Jurkat, Clone E6-1 (cell line): ENCODE measurements at places on chromosomes 16 and 17.

DNA sequence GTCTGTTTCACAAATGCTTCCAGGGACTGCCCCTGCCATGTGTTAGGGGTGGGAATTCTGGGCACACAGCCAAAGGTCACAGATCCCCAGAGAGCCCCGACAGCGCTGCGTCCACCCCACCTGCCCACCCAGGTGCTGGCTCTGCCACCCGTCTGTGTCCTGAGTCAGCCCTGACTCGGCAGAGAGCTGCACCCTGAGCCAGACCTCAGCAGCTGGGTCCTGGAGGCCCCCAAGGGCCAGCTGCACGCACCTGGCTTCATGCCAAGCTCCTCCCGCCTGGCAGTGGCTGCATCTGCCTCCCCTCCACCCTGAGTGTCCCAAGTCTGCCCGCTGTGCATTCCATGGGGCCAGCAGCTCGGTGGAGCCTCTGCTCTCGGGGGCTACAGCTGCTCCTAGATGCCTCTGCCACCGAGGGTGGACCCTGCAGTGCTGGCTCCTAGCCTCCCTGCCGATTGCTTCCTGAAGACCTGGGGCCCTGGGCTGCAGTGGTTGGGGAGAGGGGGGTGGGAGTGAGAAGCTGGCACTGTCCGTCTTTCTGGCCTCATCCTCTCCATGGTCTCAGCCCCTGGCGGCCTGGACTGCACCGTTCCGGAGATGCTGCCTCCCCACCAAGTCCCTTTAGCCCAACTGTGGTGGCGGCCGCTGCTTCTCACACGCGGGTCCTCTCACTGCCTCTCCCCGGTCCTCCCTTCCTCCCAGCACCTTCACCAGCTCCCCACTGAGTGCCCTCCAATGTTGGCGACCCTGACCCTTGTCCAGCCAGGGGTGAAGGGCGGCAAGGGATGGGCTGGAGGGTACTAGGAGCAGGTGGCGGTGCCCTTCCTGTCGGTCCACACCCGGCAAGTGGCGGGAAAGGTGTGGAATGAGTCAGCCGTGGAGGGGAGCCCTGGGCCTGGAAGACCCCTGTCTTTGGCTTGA lies 3.0 kb downstream of the SECTM1 start:
- DNase-seq, result no peak

DNA sequence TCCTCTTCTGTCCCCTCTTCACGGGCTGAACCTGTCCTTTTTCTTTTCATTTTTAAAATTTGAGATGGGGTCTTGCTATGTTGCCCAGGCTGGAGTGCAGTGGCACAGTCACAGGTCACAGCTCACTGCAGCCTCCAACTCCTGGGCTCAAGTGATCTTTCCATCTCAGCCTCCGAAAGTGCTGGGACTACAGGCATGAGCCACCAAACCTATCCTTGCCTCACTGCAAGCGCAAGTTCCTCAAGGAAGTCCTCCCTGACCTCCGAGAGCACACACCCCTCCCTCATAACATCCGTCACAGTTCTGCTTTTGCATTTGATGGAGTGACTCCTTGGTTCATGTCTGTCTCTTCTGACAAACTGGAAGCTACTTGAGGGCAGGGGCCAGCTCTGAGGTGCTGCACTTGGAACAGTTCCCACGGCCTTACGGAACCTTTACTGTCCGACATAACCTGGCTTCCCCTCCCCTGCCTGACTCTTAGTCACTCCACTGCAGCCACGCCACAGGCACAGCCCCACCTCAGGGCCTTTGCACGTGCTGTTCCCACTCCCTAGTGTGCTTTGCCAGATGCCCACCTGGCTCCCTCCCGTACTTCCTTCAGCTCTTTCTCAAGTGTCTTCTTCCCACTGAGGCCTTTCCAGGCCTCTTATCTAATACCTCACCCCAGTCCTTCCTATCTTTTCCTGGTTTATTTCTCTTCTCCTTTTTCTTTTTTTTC lies 4.4 kb downstream of the TBX6 start:
- DNase-seq, result no peak

DNA sequence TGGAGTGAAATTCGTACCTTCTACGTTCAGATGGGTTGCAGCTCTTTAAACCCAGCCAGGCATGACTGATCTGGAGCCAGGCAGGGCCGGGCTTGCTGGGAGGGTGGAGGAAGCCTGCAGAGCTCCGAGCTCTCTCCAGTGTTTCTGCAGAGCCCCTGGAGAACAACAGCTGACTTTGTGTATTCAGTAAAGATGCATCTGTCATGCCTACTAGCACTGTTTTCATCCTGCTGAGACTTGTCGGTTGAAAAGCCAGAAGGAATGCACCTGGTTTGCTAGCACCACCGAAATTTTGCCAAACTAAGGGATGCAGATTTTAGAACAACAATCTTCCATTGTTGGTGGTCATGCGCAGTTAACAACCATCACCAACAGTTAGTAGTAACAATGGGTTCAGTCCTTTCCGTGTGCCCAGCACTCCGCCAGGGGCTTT lies 22.4 kb upstream of the SCNN1B start:
- DNase-seq, result no peak

DNA sequence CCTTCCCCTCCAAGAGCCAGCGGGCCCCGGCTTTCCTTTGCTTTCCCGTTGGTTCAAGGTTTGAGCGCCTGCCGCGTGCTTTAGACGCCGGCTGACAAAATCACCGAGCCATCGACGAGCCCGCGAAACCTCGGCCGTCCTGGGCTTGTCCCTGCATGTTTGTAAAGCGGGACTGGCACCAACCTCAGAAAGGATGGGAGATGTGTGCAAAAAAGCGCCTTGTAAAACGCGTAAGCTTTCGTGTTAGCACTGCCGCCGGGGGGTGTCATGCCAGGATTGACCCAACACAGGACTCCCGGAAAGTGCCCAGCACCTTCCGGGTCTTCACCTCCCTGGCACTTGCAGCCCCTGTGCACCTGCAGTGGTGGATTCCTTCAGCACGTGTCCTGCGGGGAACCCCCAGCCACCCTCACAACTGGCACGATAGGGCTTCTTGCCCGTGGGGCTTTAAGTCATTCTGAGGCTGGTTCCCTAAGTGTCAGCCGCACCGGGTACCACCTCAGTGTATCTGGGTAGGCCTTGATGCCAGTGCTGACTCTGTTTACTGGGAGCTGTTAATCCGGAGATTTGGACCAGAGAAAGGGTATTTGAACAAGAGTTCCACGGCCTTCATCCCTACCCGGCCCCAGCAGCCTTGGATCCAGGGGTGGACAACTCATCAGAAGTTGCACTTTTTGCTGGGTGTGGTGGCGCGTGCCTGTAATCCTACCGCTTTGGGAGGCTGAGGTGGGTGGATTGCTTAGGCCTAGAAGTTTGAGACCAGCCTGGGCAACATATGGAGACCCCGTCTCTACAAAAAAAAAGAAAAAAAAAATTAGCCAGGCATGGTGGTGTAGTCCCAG lies 817 bp downstream of the NDUFAF8 start:
- DNase-seq, result no peak

GRCh38 chr17:45740553-45741330 lies 43.4 kb upstream of the CRHR1 start:
- peak; percentile 34 for DNase-seq

GRCh38 chr17:19411631-19412030 lies 599 bp downstream of the RNF112 start:
- no peak for DNase-seq

DNA sequence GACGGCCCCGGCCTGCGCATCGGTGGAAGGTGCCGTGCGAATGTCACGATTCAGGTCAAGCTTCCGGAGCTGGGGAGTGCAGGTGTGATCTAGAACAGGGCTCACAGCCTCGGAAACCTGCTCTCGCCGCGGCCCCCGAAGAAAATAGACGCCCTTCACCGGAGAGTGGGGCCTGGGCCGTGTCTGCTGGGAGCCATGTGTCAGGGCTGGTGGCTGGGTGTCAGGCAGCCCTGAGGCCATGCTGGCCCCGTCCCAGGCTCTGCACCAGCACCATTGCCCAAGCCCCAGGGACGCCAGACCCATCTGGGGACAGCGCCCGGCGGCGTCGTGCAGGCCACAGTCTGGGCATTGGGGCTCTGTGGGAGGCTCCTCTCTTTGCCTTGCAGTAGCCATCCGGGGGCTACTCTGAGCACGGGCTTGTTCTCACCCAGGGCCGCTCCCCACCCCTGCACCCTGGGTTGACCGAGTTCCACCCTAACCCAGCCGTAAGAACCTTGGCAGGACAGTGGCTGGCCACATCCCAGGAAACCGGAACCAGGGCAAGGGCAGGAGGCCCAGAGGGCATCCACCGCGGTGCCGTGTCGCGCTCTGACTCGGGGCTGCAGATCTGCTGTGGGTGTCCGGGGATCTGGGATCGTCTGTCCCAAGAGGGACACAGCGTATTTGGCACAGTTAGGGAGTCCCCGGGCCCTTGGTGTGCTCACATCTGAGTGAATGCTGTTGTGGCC lies 5.3 kb upstream of the NUDT16L1 start:
- no peak for DNase-seq

DNA sequence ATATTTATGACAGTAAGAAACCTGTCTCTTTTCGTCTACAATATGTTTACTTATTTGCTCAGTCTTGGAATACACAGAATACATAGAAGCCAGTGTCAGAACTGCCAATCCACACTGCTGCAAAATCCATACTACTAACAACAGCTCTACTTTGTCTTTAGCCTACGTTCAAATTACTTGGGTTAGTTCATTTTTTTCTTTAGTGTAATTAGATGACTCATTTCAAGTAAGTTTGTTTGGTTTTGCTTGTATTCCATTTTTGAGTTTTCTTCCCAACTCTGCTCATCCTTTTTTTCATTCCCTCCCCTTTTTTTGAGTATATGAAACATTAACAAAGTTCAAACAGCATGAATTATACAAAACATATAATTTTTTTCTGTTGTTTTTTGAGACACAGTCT lies 16.9 kb downstream of the CMC2 start:
- DNase-seq, result no peak

- DNase-seq, result no peak
Measured at GRCh38 chr17:81838753-81839255, 4.0 kb upstream of the PPP1R27 start.

DNA sequence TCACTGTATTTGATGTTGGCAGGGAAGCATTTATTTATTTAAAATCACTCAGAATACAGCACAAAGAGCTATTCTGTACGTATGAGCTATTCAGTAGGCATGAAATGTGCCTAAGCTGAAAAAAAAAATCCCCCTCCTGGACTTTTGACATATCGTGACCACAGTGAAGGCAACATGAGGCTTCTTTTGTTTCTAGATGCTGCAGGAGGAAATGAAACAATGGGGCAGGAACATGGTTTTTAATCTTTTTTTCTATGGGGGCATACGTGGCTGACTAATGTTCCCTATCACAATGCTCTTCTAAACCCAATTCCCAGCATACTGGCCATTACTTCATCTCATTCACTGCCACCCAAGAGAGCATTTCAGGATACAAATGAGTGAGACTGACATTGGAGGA lies 191.0 kb upstream of the PMFBP1 start:
- no peak for DNase-seq

- DNase-seq, result no peak
Measured at GRCh38 chr17:52143542-52143941, 15.0 kb downstream of the CA10 start.

- no peak for DNase-seq
Measured at GRCh38 chr17:45437465-45438283, 5.0 kb upstream of the ARHGAP27 start.

GRCh38 chr17:73156887-73157520 lies 7.8 kb upstream of the SSTR2 start:
- no peak for DNase-seq

DNA sequence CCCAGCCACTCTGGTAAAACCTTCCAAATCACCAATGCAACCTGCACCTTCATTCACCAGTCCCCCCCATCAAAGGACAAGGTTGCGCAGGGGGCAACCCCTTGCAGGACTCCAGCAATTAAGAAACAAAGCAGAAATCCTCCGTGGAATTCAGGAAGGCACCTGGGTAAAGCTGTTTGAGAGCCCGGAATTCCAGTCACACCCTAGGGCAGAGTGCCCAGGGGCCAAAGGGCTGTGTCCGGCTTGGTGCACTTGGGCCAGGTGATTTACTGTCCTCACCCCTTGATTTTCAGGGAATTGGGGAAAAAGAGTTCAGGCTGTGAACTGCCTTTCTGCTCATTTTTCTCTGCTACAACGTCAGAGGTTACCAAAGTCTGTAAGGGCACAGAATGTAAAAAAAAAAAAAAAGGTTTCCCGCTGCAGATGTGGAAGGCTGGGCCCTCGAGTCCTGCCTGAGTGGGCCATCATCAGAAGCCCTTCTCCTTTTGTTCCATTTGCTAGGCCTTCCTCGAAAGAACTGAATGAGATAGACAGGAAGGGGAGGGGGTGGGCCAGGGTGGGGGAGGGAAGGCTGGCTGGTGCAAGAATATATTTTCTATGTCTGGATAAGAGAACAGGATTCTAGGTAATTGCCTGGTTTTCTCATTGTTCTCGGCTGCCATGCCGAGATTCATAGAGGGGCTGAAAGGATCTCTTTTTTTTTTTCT lies 266.5 kb upstream of the PSMD7 start:
- no peak for DNase-seq

DNA sequence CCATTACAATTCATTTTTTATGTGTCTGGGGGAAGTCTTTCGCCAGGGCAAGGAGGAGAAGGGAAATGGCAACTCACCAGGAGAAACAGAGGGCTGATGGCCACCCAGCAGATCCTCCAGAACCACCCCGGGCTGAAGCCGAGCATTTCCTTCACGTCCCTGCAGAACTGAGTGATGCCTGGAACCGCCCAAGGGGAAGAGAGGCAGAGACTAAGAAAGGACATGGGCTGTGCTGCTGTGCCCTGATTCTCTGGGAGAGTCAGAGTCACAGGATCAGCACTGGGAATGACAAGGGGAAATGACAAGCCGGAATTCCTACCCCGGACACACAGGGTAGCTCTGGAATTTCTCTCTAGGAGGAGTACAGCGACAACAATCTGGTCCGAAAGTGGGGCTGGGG lies 27.8 kb downstream of the SLC6A4 start:
- DNase-seq, result no peak
